ENCODE measurements at places on chromosomes 4 and X. TPM values are rescaled to one million over a fixed set of nuclear protein-coding genes. Genes with fewer than 3 reads are reported as not detected.

DNA sequence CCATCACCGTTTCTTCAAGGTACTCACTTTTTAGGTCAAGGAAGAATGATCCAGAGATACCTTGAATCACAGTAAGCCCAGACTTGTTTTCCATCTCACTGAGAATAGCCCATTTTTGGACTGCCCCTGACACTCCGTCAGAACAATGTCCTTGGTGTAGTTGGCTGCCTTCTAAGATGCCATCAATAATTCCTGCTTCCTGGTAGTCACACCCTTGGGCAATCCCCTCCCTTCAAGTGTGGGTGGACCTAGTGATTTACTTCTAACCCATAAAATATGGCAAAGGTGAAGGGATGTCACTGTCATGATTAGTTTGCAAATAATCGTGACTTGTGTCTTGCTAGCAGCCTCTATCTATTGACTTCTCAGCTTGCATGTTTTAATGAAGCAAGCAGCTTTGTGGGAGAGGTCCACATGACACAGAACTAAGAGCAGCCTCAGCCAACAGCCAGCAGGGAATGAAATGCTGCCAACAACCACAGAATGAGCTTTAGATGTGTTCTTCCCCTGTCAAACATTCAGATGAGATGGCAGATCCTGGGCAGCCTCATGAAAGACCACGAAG, 20.0 kb upstream of the KLHL34 start:
- no peak overlapping the region for H3K27ac ChIP-seq
- no peaks in the 10 kb centered on the region for H3K4me1 ChIP-seq
- H3K4me3 ChIP-seq, result no peak overlapping the region
- no peak for DNase-seq
- H3K27me3 ChIP-seq, result no peaks in the 10 kb centered on the region

- H3K27me3 ChIP-seq, result no peaks in the 10 kb centered on the region
- H3K4me3 ChIP-seq, result no peak overlapping the region
- H3K4me1 ChIP-seq, result no peaks in the 10 kb centered on the region
- no peak overlapping the region for H3K27ac ChIP-seq
These were observed 33.4 kb upstream of the UBQLN2 start for GRCh38 chrX:56530011-56530410.

- H3K36me3 ChIP-seq, result no peaks in the 10 kb centered on the region
- no peak overlapping the region for H3K27ac ChIP-seq
- no peak overlapping the region for H3K4me3 ChIP-seq
- no peaks in the 10 kb centered on the region for H3K27me3 ChIP-seq
These were observed 112.9 kb downstream of the CEP44 start for GRCh38 chr4:174396599-174397110.

DNA sequence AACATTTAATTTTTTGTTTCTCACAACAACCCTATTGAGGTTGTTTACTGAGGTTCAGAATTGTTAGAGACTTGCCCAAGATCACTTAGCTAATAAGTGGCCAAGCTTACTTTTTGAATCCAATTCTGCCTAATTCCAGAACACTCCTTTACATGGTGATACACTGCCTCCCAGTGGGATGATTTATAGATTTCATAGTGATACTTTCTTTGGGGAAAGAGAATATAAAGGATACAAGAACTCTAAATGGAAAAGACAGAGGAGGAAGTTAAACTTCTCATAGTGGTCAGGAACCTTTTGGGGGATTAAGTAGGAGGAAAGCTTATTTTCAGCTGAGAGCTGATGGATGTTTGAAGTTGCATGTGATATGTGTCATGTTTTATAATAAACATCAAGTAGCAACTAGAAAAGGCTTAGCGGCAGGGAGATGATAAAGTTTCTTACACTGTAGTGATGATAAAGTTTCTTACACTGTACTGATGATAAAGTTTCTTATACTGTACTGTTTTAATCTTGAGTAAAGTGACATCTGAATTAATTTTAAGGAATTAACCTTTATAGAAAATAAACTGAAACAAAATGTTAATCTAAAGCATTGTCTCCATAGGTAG, 15.3 kb downstream of the STAG2 start:
- no peak overlapping the region for H3K4me3 ChIP-seq
- H3K27ac ChIP-seq, result no peak overlapping the region
- no peaks in the 10 kb centered on the region for H3K36me3 ChIP-seq

The MCF2 gene
- 0.16 TPM for total RNA-seq

The ADAMTS3 gene
- total RNA-seq, result 1.9 TPM

DNA sequence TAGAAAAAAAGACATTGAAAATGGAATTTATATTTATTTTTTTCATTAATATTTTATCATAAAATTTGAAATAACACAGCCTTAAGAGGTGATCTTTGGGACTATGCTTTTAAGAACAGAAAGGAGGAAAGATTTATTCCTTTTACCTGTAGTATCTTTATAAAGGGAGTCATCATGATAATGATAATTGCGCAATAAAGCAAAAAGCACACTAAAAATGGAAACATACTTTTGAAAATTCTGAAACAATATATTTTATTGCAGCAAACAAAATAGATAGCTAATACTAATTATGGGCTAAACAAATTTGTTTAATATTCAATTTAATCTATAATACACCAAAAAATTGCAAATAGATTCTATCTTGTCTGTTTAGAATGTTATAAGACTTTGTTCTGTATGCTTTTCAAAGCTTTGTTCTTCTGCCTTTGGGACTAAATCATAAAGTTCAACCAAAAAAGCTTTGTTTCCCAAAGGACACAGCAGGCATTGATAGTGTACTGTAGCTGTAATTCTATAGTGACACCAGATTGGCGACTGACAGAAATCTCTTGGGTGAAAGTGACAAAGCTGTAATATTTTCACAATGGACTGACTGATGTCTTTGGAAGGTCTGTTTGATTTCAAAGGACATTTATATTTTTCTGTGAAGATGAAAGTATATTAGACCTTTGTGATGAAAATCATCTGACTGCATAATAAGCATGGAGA, 2156.6 kb upstream of the TENM3 start:
- no peak overlapping the region for H3K27ac ChIP-seq
- no peaks in the 10 kb centered on the region for H3K27me3 ChIP-seq
- no peak for DNase-seq
- H3K4me3 ChIP-seq, result no peak overlapping the region

The KLKB1 gene
- total RNA-seq, result 0.96 TPM

The USP17L17 gene
- total RNA-seq, result not detected

- no peak within 1 kb of the TSS for H3K4me3 ChIP-seq
- H3K36me3 ChIP-seq, result no peaks in the 10 kb centered on the region
- H3K27ac ChIP-seq, result no peak within 1 kb of the TSS
- no peaks in the 10 kb centered on the region for H3K27me3 ChIP-seq
These were observed at the start of gene YIPF7 for GRCh38 chr4:44651425-44651824. Gene YIPF7 (minus strand): TSS chr4:44651625. CDS start chr4:44650100, 1,525 bp downstream.

DNA sequence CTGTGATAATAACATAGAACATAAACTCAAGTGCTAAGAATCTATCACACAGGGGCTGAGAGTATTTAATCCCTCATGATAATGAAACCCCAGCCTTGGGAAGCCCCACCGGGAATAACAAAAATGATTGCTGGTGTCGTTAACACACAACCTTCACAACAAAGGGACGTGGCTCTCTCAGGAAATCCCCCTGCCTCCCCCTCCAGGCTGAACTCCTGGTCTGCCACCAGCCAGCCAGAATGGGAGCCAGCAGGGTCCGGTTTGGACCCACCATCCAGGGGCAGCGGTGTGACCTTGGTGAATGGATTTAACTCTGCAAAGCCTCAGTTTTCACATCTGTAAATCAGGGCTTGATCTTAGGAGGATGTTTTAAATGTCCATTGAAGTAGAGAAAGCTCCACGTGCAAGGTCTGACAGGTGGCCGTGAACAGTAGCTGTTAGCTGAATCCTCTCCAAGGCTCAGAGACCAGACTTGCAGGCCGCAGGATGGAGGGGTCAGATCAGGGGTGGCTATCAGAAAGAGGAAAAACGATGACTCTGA, 46.5 kb downstream of the ABLIM2 start:
- no peaks in the 10 kb centered on the region for H3K36me3 ChIP-seq
- no peaks in the 10 kb centered on the region for H3K27me3 ChIP-seq
- no peak for DNase-seq
- H3K27ac ChIP-seq, result no peak overlapping the region
- H3K4me1 ChIP-seq, result no peaks in the 10 kb centered on the region
- H3K4me3 ChIP-seq, result no peak overlapping the region

DNA sequence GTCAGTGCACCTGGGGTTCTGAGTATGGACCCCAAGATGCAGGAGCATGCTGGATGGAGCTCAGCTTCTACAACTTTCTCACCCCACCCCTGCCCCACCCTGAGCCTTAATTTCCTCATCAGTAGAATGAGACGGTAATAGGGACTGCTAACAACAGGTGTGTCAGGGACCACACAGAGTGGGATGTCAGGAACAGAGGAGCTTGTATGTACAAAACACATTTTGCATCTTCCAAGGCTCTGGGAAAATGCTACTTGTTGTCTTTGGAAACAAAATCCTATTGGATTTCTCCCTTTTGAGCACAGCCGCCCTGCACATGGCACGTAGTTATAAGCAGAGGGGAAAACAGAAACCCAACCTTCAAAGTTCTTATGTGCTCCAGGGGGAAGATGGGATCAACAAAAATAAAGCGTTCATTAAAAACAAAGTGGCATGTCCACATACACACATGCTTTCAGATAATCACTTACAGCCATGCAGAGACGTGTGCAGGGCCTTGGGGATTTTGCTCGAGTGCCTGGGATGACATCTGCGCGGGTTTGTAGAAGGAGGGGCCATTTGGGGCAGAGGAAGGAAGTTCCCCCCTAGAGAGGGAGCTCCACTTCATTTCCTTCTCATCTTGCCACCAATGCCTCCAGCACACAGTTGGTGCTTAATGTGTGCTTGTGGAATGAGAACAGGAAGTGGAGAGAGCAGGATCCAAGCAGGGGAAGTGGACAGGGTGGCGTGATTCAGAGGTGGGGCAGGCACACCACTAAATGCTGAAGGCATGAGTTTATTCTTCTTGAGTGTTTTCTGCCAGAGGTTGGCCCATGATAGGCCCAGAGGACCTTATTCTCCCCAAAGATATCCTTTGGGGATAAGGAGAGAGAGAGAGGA, 138.9 kb downstream of the SMIM20 start:
- H3K27me3 ChIP-seq, result no peaks in the 10 kb centered on the region
- DNase-seq, result no peak
- H3K4me1 ChIP-seq, result no peaks in the 10 kb centered on the region
- H3K27ac ChIP-seq, result no peak overlapping the region
- no peaks in the 10 kb centered on the region for H3K36me3 ChIP-seq

The SPIN3 gene
- 13.8 TPM for total RNA-seq

The SCLT1 gene
- 23.6 TPM for total RNA-seq

DNA sequence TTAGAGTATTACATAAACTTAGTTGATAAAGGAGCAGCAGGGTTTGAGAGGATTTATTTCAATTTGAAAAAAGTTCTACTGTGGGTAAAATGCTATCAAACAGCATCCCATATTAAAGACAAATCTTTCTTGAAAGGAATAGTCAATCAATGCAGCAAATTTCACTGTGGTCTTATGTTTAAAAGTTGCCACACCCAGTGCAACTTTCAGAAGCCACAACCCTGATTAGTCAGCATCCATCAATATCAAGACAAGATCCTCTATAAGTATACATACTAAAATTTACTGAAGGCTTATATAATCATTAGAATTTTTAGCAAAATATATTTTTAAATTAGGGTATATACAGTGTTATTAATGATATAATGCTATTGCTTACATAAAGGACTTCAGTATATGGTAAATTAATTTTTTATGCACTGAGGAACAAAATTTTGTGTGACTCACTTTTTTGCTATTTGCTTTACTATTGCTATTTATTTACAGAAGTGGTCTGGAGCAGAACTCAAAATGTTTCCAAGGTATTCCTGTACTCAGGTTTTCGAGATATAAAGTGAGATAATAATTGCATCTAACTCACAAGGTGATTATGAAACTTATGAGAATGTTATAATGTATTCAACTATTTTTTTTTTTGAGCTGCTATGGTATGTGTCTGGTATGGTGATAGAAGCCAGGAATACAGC, 1127.6 kb downstream of the ADGRL3 start:
- H3K4me3 ChIP-seq, result no peak overlapping the region
- no peak overlapping the region for H3K27ac ChIP-seq
- no peaks in the 10 kb centered on the region for H3K36me3 ChIP-seq
- no peaks in the 10 kb centered on the region for H3K27me3 ChIP-seq

DNA sequence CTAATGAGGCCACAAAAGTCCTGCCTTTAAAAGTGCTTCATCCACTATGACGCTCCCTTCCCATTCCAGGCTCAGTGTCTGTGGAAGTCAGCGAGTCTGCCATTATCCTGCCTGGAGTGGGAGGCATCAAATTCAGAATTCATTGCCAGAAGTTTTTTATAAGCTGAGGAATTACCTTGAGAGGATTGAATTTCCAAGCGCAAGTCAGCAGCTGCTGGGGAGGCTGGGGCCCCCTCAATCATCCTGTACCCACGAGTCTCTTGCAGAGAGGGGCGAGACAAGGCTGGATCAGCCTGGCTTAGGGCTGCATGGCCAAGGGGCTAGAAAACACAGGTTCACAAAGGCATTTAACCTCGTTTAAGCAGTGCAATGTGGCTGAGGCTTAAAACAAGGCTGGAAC, 170.5 kb upstream of the NOCT start:
- no peak for DNase-seq
- no peaks in the 10 kb centered on the region for H3K36me3 ChIP-seq
- no peaks in the 10 kb centered on the region for H3K4me1 ChIP-seq

All from breast epithelium (tissue), 4 donors.